Lower lobe of right lung (tissue), 2 donors: ENCODE measurements at places on chromosomes 1 and 21. TPM values are rescaled to one million over a fixed set of nuclear protein-coding genes. Genes with fewer than 3 reads are reported as not detected.
A peak's percentile ranks its signal among the peaks of the same experiment; 100 is the strongest.

- H3K4me1 ChIP-seq = no peaks in the 10 kb centered on the region
- H3K27me3 ChIP-seq = no peaks in the 10 kb centered on the region
- no peak overlapping the region for H3K27ac ChIP-seq
Observed at GRCh38 chr1:76425201-76426145, 350.9 kb downstream of the ST6GALNAC3 start.

- no peak overlapping the region for H3K4me3 ChIP-seq
- peak; percentile 54 for DNase-seq
- no peak overlapping the region for H3K27ac ChIP-seq
- no peaks in the 10 kb centered on the region for H3K27me3 ChIP-seq
- H3K4me1 ChIP-seq = peaks cover 7% of the 10 kb centered on the region
- H3K36me3 ChIP-seq = no peaks in the 10 kb centered on the region
Observed at GRCh38 chr1:115112496-115113375, 23.4 kb upstream of the TSPAN2 start.

- H3K4me1 ChIP-seq = peaks cover 24% of the 10 kb centered on the region
- DNase-seq = no peak
- no peak overlapping the region for H3K4me3 ChIP-seq
- H3K36me3 ChIP-seq = no peaks in the 10 kb centered on the region
Observed at GRCh38 chr1:8090241-8090702, 64.2 kb upstream of the ERRFI1 start.

GRCh38 chr1:215458104-215458503 lies 109.0 kb upstream of the KCTD3 start:
- H3K36me3 ChIP-seq = no peaks in the 10 kb centered on the region
- H3K4me3 ChIP-seq = no peak overlapping the region
- H3K27me3 ChIP-seq = no peaks in the 10 kb centered on the region
- H3K4me1 ChIP-seq = no peaks in the 10 kb centered on the region

The KIRREL1 gene
- total RNA-seq = 26.9 TPM
